Naive thymus-derived CD8-positive, alpha-beta T cell (primary cell): ENCODE measurements at places on chromosomes 6 and 20.

DNA sequence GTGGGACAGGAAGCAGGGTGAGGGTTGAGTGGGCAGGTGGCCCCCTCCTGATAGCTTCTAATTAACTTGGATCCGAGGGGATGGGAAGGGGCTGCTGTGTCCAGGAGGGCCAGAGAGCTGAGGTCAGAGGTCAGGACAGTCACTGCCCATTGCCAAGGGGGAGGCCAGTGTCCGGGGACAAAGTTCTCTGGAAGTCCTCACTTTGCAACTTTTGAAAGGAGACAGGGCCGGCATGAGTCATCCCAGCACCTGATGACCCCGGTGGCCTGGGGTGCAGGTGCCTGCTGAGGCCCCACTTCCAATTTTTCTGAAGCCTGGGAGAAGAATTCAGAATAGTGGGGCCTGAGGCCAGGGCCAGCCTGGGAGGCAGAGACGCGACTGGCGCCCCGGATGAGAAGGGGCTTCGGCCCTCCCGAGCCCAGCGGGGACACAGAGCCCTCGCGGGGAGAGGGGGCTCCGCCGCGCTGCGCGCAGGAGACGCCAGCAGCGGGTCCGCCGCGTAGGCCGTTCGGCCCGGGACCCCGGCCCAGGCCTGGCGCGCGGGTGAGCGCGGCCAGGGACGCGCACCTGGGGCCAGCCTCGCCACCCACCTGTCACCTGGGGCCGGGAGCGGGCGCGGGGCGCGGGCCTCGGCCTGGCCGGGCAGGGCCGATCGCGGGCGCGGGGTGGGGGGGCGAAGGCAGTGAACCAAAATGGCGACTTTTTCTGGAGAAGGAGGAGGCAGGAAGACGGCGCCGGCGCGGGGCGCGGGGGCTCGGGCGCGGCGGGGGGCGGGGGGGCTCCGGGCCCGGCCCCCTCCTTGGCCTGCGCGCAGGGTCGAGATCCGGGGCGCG is 586 bp downstream of the ZNF512B start:
- peak; percentile 48 for DNase-seq

GRCh38 chr20:61387204-61387953 is 135.3 kb downstream of the CDH4 start:
- no peak for DNase-seq

DNA sequence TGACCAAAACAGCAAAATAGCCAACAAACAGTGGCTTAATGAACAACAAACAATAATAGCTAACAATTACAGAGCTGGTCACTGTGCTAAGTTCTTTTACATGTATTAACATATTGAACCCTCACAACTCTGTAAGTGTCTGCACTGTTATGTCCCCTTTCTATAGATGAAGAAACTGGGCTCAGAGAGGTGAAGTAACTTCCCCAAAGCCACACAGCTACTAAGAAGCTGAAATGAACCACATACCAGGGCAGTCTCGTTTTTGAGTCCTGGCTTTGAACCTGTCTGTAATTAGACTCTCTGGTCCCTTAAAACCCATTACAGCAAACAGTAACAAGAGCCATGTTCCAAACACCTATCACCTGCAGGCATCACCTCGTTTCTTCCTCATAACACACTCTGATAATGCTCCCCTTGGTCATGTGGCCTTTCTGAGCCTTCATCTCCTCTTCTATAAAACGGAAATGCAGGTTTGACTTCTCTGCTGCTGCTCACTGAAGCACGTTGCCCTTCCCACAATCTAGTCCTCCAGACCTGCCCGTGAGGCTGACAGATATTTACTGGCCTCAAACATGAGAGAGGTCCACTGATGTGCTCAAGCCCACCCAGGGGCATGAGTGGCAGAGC is 23.3 kb downstream of the KCNK15 start:
- no peak for DNase-seq

DNA sequence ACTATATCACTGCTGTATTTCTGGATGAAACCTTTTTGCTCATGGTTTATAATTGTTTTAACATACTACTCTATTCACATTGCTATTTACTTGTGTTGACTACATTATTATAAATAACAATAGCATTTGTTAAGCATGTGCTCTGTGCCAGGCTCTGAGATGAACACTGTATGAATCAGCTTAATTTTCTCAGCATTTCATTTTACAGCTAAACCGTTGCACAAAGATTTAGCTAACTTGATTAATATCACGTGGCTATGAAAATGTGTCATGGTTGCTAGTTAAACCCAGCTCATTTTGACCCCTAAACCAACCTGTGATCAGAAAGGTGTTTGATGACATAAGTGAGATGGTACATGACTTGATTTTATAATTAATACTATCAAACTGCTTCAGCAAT is 77.5 kb downstream of the NCOA7 start:
- no peak for DNase-seq

- DNase-seq = no peak
Observed at GRCh38 chr6:128129679-128130078, 228.8 kb upstream of the THEMIS start.

DNA sequence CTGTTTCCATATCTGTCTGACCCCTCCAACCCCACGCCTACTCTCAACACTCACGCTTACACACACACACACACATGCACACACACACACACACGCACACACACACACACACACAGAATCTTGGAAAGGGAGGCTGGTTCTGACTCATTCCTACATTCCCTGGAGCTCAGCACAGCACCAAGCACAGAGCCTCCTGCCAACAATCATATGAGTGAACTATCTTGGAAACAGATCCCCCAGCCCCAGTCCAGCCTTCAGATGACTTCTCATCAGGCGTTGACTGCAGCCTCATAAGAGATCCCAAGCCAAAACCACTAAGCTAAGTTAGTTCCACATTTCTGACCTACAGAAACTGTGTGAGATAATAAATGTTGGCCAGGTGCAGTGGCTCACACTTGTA is 14.1 kb upstream of the HCK start:
- no peak for DNase-seq

DNA sequence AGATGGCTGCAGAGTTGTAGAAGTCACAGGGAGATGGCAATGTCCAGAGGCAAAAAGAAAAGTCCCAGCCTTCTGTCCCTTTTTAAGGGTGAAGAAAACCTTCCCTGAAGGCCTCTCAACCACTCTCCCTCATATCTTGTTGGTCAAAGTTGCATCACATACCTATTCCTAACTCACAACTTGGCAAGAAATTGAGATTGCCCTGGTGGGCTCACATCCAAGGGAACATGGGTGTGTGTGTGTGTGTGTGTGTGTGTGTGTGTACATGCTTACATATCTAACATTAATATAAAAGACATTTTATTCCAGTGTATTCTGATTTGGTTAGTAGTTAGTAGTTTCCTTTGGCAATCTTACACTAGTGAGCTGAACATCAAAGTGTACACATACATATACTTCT is 144.3 kb upstream of the SALL4 start:
- DNase-seq = no peak

DNA sequence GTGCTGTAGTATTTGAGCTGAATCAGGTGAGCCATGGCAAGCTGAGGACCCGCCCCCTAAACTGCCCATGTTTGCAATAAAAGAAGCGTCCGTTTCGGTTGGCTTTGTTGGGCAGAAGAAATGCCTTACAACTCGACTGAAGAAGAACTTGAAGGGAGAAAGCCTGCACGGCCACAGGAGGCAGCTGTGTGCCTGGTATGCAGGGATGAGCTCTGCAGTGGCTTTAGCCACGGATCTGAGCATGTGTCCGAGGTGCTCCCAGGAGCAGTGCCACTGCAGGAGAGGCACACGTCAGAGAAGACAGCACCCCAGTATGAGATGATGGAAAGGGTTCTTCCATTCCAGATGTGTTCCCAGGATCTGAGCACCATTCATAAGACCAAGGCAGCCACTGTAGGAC is 23.5 kb downstream of the KIZ start:
- no peak for DNase-seq

DNA sequence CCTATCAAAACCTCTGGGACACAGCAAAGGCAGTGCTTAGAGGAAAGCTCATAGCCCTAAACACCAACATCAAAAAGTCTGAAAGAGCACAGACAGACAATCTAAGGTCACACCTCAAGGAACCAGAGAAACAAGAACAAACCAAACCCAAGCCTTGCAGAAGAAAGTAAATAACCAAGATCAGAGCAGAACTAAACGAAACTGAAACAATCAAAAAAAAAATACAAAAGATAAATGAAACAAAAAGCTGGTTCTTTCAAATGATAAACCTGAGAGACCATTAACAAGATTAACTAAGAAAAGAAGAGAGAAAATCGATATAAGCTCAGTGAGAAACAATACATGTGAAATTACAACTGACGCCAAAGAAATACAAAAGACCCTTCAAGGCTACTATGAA is 34.8 kb upstream of the RUNX2 start:
- DNase-seq = peak; percentile 53

- no peak for DNase-seq
Observed at GRCh38 chr20:57178582-57179111, 87.8 kb downstream of the BMP7 start.

DNA sequence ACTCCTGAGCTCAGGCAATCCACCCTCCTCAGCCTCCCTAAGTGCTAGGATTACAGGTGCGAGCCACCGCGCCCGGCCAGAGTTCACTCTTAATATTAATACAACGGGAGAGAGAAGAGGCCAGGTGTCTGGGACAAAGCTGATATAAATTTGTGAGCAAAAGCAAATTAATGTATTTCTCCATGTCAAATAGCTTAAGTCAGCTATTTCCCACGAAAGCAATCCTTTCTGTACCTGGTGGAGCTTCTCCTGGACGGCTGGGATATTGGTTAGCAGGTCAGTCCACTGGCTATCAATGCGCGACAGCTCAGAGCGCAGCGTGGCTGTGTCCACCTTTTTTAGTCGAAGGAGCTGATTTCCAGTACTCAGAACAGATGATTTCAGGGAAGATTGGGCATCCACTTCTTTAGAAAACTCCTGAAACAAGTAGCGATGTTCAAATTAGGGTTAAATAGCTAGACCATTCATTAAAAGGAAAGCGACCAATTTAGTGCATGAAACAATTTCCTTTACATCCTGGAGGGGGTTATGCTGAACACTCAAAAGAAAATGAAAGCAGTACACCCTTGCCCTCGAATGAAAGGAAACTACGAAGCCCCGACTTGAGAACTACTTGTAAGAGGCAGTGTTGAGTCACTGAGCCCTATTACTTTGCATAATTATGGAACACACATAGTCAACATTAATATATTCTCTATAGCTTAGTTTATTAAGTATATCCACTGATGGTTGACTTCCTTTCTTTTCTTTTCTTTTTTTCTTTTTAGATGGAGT is 403.4 kb downstream of the SYNE1 start:
- peak; percentile 33 for DNase-seq

- DNase-seq = no peak
Observed at GRCh38 chr20:43137160-43137559, 52.5 kb downstream of the PTPRT start.

GRCh38 chr20:44467289-44467883 is 8.3 kb upstream of the TTPAL start:
- no peak for DNase-seq

DNA sequence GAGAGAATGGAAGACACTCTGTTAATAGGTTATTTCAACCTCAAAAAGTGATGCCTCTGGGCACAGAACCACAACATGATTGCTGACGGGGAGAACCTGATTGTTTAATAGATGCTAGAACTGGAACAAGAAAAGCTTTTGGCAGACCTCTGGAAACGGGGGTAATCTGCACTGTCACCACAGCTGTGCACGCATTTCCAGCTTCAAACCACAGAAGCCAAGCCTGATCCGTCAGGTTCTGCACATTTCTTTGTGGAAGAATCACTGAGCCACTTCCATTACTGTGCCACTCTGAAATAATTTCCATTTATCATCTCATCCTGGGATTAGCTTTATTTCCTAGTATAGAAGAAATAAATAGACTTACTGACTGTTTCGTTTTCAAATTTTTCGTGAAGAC is 309.3 kb downstream of the FARS2 start:
- no peak for DNase-seq
